ENCODE measurements at places on chromosomes 2 and 18.

DNA sequence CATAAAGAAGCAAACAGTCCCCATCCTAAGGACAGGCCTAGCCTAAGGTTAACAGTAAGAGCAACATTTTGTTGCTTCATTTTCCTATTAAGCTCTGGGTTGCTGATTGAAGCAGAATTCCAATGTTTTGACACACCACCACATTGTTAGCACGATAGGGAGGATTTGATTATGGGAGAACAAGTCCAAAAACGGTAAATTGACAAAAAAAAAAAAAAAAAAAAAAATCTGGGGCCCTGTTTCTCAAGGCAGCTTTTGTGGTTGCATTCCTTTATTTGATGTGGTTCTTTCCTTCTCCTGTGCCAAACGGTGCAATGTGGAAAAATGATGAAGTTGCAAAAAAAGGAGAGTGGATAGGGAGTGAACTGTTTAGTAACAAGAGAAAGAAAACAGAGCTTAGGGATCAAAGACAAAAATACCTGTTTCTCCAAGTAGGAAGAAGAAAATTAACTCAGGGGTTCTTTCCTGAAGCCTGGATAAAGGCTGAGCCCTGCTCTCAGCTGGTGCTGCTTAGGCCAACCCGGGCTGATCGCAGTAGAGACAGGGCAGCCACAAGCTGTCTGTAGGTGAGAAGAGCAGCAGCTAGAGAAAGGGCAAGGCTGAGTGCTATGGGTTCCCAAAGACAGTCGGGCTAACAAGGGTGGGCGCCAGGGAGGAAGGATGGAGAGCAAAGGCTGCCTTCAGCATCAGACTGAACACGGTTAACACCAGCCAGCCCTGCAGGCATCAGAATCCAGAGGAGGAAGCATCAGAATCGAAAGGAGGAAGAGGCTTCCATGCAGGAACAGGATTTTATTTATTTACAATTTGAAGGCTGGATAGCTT is 167.8 kb upstream of the FOSL2 start:
- no peak for DNase-seq

DNA sequence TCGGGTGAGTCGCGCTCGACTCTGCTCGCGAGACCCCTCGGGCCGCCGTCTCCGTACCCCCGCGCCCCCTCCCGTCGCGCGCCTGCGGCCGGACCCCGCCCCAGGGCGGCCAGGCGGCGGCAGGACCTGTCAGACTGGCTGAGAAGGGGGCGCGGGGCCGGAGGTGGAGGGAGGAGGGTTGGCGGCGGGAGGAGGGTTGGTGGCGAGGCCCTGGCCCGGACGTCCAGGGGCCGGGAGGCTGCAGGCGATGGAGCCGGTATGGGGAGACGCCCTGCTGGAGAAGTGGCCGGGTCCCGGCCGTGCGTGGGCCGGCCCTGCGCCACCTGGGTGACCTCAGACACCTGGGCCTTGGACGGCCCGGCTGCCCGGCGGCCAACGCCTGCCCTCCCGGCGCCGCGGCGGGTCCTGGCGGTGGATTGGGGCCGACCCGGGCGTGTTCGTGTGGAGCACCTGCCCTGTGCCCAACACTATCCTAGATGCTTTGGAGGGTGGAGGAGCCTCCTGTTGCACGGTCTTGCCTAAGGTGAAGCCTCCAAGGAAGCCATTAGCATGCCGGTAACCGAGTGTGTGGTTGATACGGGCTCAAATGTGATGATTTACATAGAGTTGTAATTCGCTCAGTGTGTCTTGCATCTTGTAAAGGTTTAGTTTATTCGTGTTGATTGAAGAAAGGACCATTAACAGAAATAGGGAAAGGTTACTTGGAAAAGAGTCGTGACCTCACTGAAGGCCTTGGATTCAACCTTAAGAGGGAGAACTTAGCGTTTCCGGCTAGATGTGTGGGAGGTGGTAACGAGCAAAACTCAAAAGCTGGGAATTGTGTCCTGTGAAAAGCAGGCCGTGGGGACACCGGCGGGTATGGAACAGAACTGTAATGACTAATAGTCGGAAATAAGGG is 550 bp downstream of the MYL12B start:
- peak; percentile 45 for DNase-seq

DNA sequence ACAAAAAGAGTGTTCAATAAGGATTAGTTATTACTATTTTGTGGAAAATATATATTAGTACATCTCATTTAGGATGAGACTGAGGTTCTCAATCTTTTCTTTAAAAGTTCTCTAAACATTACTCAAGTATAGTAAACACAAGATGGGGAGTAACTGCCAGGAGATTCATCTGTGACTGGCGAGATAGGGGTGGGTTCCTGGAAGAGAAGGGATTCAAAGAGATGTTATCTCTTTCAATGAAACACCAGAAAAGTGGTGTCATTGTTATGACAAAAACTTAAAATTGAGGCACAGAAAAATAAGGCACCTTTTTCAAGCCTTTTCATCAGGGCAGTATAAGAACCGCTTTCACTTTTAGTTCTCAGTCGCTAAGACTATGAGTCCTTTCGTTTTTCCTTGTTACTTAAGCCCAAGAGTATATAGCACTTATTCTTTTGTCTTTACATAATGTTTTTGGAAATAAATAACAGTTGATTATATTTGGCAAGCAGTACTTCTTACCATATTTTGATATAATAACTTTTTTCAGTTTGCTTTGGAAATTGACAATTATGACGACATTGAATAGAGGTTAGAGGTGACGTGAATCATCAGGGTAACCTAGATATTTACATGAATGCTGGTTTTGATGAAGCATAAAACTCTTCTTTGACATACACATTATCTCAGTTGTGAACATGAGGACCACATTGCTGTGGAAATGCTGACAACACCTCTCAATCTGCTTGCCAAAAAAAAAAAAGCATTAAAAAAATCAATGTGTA is 393.9 kb upstream of the TCF4 start:
- peak; percentile 6 for DNase-seq

DNA sequence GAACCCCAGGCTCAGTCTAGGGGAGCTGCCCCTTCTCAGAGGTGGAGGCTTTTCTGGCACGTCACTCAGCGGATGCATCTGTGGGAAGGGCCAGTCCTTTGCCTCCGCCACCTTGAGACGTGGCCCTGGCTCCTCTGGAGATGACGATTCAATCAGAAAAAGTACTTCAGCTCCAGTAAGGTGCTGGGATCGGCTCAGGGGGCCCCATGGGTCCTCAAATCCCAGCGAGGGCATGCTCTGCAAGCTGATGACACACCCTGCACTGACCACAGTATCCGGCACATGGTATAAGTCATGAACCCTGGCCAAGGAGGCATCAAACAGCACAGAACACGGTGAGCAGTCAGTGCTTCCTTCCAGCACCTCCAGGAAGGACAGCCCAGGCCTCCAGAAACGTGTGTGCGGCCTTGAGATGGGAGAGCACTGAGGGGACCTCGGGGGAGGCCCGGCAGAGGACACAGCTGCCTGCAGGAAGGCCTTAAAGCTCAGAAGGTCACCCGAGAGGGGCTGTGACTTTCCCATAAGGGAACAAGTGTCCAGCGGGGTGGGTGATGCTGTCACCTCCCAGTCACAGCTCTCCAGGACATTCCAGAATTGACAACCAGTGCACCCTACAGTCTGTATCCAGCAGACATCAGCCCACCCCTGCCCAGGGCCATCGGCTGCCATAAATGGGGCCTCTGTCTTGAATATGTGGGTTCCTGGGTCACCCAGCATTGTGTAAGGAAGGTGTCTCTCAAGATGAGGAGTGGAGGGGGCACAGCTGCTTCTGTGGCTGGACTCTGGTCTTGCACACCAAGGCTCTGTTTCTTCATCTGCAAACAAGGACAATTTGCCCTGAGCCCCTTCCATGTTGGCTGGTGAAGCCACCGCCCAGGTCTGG is 205.8 kb downstream of the NDUFA10 start:
- no peak for DNase-seq

- DNase-seq = peak; percentile 40
These were observed 239.8 kb downstream of the BCL11A start for GRCh38 chr2:60313470-60314172.
